ENCODE measurements at places on chromosomes 5 and 9.

- no peak for DNase-seq
These were observed 38.8 kb upstream of the STARD4 start for GRCh38 chr5:111551161-111551560.

- DNase-seq, result no peak
These were observed 319.1 kb downstream of the ANXA1 start for GRCh38 chr9:73470766-73471165.

DNA sequence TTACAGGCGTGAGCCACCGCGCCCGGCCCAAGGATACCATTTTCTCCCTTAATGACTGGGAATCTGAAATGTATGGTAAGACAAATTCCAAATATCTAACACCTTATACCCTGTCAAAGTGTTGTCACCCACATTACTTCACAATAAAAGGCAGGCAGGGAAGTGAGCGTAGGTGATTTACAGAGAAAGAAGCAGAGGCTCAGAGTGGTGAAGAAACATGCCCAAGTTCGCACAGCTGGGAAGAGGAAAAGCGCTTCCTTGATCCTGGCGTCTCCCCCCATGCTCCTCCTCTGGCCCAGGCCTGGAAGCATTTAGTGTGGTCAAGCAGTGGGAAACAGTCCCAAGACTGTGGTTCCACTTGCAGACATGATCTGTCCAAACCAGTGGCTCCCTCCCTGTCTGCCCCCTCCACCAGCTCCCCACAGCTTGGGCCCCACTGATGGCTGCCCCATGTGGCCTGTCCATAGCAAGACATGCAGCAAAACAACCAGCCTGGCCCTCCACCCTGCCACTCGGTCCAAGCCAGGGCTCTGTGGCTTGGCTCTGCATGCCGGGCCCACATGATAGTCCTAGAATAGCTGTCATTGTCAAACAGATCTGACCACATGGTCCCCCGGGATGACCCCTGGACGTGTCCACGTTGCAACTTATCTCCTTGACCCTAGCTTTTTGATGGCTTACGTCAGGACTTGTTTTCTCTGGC lies 107.2 kb downstream of the TTLL11 start:
- no peak for DNase-seq

DNA sequence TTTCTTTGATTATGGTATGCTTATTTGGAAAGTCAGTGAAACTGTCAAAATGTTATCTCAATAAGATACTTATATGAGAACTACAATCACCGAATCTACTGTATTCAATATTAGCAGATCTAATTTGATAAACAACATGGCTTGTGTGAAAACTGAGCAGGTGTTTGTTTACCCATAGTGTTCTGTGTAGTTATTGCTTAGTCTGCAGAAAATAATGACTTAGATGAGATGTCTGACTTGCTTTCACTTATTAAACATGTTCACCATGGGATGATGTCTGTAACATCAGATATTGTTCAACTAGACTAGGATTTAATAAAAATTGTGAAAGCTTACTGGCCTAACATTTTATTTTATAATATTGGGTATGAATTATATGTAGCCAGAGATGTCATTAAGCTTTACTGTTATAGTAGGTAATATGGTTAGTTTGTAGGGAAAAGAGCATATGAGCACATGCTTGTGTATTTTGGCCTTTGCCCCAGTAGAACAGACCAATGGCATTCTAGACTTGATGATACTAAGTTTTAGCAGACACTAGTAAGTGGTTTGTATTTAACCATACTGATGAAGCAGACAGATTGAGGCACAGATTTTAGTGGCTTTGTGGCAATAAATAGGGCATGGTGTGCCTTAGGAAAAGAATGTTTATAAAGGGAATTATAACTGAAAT lies 16.4 kb downstream of the SUB1 start:
- no peak for DNase-seq

GRCh38 chr9:26158631-26159150 lies 480.4 kb upstream of the TUSC1 start:
- no peak for DNase-seq

GRCh38 chr5:175678074-175678473 lies 20.2 kb downstream of the HRH2 start:
- no peak for DNase-seq

DNA sequence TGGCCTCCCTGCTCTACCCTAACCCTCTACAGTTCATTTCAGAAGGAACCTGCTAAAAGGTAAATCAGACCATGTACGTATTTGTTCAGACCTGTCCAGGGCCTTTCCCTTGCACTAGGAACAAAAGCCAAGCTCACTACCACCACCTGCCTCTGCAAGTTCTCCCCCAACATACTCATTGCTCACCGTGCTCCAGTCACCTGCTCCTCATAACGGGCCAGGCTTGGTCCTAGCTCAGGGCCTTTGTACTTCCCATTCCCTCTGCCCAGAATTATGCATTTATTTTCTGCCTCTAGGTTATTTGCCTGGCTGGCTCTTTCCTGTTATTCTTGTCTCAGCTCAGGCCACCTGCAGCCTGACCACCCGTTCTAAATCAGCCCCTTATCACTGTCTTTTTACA lies 4.8 kb upstream of the FGF1 start:
- DNase-seq, result no peak

DNA sequence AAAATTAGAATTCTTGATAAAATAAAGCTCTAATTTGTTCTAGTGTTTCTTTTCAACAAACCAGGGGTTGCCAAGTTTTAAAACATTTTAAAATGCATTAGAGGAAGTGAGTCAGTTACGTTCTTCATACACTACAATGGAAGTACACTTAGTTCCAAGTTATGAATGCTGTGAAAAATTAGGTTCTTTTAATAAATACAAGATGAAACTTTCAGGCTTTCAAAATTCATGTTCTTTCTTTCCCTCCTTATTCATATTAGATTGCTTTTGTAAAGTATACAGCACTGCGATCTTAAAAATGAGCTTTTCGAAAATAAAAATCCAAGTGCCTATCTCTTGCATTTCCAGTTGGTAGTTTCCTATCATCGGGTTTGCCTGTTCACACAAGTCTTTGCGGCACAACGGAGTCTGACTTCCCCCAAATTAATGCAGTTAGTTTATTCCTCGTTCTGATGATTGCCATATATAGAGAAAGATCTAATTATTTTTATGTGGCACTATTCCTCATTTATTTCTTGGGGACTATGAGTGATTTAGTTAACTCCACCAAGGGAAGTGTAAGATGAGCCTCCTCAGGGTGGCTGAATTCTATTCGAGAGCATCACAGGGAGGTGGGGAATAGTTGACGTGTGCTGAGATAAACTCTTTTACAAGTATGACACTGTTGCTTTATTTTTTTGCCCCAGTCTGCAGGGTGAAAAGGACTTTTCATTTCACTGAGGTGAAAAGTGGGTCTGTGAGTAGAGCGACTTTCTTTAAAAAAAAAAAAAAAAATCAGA lies 238.2 kb downstream of the CD180 start:
- DNase-seq, result no peak

- no peak for DNase-seq
These were observed 83.8 kb upstream of the TNFAIP8 start for GRCh38 chr5:119271758-119272730.

DNA sequence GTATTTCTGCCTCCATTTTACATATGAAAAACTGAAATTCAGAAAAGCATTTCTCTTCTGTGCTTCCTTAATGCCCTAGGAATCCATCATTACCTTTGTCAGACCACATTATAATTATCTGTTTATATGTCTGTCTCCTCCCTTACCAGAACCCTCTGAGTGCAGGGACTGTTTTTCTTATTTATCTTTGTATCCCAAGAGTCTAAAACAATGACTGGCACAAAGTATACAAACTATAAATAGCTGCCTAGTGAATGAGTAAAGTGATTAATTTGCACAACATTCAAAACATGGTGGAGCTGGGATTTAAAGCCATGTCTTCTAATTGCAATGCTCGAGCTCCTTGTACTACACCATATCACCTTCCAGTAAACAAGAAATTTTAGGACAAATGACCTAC lies 49.3 kb upstream of the HK3 start:
- no peak for DNase-seq

DNA sequence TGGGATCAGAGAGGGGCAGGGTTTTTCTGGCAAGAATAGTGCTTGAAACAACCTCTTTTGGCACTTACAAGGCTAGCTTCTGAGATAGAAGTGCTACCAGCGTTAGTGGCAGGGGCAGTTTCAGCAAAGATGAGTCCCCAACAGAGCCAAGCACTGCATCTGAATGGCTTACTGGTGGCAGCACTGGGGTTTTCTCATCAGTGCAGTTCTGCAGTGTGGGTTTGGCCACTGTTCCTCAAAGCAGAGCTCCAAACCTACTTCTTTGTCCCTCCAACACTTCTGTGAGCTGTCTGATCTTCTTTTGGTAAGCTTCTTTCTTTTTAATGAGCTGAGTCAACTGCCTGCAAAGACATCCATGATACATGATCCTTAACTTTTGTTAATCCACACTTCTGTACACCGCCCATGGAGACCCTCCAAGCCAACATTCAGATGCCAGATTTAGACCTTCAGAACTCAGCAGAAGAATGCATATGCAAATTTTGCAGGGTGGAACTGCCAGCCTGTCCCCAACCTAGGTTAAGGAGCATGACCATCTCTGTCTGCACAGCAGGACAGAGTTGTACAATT lies 29.9 kb upstream of the FSTL4 start:
- no peak for DNase-seq

- DNase-seq, result peak; percentile 3
These were observed 262.1 kb upstream of the KLF4 start for GRCh38 chr9:107751567-107752210.

- DNase-seq, result peak; percentile 58
These were observed 23.4 kb downstream of the HNRNPK start for GRCh38 chr9:83956436-83957247.

DNA sequence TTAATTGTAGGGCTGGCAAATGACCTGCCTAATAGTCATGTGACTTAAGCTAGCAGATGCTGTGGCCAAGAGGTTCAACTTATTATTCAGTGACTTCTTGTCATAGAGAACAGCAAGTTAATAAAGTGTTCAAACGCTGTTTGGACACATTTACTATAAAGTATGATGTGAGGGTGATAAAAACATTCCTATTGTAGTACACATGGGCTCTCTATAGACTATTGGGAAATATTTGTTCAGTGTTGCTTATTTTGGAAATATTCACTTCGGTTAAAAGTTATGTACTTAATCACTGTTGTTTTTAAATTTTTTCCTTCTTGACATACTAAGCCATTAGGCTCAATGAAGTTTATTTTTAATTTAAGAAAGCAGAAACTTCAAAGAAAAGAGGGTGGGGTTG lies 345.0 kb downstream of the NNT start:
- no peak for DNase-seq

GRCh38 chr5:39648085-39648847 lies 223.5 kb upstream of the DAB2 start:
- DNase-seq, result no peak

GRCh38 chr5:76111477-76112174 lies 28.4 kb downstream of the SV2C start:
- DNase-seq, result no peak

GRCh38 chr5:156376751-156377150 lies 49.8 kb downstream of the SGCD start:
- DNase-seq, result no peak

DNA sequence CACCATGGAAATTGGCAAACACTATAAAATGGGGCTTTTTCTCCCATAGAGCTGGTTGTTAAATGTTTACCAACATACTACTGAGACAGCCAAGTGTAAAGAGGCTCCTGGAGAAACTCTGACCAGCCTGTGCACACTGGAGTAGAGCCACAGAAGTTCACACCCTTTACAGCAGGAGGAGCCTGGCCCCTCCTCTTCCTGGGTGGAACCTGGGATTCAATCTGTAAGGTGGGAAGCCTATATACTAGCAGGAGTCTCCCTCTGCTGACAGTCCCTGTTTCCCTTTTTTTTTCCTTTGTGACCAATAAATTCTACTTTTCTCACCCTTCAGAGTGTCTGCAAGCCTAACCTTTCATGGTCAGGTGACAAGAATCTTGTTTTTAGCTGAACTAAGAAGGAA lies 10.4 kb upstream of the SLC30A5 start:
- DNase-seq, result no peak

- no peak for DNase-seq
These were observed 20.0 kb downstream of the MTRR start for GRCh38 chr5:7888901-7889300.

GRCh38 chr5:138946831-138947560 lies 71.9 kb upstream of the LRRTM2 start:
- no peak for DNase-seq

GRCh38 chr5:132457371-132458225 lies 33.0 kb downstream of the IRF1 start:
- DNase-seq, result peak; percentile 65

DNA sequence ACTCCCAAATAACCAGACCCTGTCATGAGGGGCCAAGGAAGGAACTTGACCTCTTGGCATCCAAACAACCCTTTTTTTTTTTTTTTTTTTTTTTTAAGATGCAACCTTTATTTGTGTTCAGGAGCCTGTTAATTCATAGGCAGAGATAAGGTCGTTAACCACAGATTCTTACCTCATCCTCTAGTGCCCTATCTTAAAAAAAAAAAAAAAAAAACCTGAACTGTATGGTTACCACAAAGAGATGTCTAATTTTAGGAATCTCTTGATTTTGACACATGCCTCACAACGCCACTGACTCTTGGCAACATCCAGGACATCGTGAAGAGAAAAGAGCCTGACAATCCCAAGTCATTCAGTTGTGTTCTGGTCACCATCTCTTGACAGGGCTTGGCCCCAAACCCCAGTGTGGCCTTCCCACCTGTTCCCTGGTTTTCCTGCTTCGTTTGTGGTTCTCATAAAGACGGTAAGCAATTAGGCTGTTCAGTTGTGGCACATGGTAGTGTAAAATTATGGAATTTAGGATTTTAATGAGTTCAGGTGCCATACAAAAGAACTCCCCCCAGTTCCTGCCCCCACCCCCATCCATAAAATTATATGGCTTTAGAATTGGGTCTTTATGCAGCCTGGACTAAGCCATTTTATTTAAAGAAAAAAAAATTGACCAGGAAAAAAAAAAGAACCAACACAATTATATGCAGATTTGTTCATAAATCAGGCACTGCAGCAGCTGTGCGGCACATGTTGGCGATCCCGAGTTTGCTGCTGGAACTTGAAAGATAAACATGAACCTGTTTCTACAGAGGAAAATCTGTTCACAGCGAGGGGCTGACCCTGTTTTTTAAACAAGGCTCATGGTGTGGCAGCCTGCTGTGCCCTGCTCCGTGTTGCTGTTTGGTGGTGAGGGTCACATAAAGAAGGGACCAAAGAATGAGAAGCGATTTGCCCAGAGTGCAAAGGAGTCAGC lies 267.8 kb upstream of the CLINT1 start:
- DNase-seq, result no peak

DNA sequence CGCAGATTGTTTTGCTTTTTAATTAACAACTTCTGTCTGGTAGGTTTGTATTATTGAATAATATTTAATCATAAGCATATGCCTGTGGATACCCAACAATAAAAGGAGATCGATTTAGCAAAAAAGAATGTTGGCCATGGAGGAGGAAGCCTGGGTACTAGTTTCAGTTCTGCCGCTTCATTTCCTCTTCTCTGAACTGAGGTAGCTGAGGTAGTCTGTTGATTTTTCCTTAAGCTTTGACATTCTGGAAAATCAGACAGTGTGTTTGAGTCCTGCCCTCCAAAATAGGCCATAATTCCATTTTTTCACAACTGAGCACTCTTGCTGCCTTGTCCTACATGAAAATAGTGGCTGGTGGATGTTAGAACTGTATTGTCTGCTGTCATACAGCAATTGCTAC lies 6.0 kb upstream of the GPR21 start:
- DNase-seq, result no peak

GRCh38 chr9:110808599-110808980 lies 140.0 kb downstream of the MUSK start:
- DNase-seq, result no peak
